ENCODE measurements at places on chromosomes 2 and 18.
A peak's percentile ranks its signal among the peaks of the same experiment; 100 is the strongest.

DNA sequence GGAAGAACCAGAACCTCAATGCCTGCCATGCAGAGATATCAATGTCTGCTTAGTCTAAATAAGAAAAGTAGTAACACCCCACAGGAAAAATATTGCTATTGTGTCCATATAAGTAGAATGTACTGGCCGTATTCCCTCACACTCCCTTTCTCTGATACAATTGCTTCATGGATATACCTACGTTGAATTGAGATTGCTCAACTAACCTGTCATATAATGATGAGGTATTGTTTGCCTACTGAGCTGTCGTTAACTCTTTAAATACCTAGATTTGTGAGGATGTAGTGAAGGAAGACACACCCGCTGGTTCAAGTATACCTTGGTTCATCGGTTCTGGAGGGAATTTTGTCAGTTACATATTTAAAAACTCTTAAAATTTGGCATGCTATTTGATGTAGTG is 480.7 kb upstream of the TCF4 start:
- no peak for DNase-seq

GRCh38 chr2:187826023-187826422 is 271.8 kb upstream of the TFPI start:
- no peak for DNase-seq

- no peak for DNase-seq
Measured at GRCh38 chr2:220127311-220127710, 499.9 kb downstream of the SLC4A3 start.

GRCh38 chr2:108805782-108806181 is 19.2 kb downstream of the CCDC138 start:
- DNase-seq: no peak

DNA sequence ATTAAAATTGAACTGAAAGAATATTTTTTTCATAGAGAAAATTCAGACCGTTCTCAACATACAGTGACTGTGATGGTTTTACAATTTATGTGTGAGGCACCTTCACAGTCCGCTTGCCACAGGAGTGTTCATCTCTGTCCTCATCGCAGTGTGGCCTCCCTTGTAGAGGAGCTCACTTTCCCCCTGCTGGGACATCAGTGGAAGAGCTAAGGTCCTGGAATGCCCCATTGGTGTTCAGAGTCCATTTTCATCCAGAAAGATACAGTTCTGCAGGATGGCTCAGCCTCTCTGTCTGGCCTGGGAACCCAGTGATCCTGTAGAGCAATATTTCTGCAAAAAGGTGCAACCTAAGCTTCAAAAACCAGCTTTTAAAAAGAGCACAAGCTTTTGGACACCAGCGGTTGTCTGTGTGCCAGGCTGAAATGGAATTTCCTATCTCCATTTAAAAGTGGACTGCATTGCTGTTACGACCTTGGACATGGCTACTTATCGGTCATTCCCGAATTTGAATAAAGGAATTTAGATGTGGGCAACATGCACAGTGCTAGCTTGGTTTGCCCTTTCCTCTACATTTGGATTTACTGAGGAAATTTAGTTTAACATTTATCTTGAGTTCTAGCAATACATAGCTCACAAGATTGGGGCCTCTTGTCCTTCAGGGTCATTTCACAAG is 26.7 kb upstream of the FAM237A start:
- DNase-seq: no peak

DNA sequence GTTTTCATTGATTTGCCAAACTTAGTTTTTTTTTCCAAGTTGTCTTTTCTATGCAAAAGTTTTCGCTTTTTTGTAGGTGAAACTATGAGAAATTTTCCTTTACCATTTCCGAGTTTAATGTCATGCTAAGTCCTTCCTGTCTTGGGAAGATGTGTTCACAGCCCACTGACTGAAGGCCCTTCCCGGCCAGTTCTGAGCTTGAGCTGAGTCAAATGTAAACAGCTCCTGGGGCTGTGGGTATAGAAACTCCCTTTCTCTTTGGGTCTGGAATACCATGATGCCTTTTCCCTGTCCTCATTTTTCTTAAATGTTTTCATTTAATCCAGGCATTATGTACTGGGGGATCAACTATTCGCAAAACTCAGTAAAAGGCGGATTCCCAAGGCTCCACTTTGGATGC is 69.8 kb upstream of the IL1R1 start:
- no peak for DNase-seq

- no peak for DNase-seq
Measured at GRCh38 chr2:231294116-231294515, 95.7 kb downstream of the ARMC9 start.

GRCh38 chr2:201144101-201145051 is 28.4 kb downstream of the CFLAR start:
- peak; percentile 45 for DNase-seq

- DNase-seq: no peak
Measured at GRCh38 chr2:68737711-68738110, 3.1 kb downstream of the ARHGAP25 start.

DNA sequence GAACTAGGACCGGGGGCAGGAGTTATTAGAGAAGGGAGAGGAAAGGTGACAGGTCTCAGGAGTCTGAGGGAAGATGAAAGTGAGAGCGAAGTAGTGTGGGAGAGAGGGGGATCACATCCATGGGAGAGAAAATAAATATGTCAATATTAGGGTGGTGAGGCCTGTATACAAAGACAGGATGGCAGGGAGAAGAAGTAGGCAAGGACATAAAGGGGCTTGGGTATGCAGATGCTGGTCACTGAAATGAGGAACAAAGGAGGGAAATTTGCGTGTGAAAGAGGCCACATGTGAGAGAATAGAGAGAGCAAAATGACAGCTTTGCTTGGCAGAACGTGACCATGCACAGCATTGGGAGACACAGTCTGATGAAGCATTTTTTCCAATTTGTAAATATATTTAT is 13.6 kb downstream of the METAP1D start:
- no peak for DNase-seq

All from HuH-7 (cell line).